PC-9 (cell line): ENCODE measurements at places on chromosomes 6 and 20. TPM values are rescaled to one million over a fixed set of nuclear protein-coding genes. Genes with fewer than 3 reads are reported as not detected.

USP49 gene
- total RNA-seq: 10.9 and 13.9 TPM in 2 replicates

WFDC5 gene
- total RNA-seq: not detected in 2 replicates

RSPO4 gene
- total RNA-seq: not detected in 2 replicates

TLDC2 gene
- total RNA-seq: not detected in 2 replicates

GPR6 gene
- not detected in 2 replicates for total RNA-seq

PTCRA gene
- not detected in 2 replicates for total RNA-seq

SLC32A1 gene
- not detected in 2 replicates for total RNA-seq

OGFR gene
- total RNA-seq: 57.4 and 65.0 TPM in 2 replicates

RWDD2A gene
- 1.8 and 2.1 TPM in 2 replicates for total RNA-seq

POU3F2 gene
- total RNA-seq: not detected in 2 replicates

PHACTR1 gene
- total RNA-seq: not detected in 2 replicates

E2F3 gene
- total RNA-seq: 15.7 and 20.0 TPM in 2 replicates

BTNL2 gene
- not detected in 2 replicates for total RNA-seq

UBD gene
- total RNA-seq: not detected in 2 replicates

CD24 gene
- 93.4 and 145 TPM in 2 replicates for total RNA-seq

BPIFA1 gene
- not detected in 2 replicates for total RNA-seq

HLA-DRB1 gene
- 2.3 and 3.1 TPM in 2 replicates for total RNA-seq

HTR1B gene
- total RNA-seq: not detected in 2 replicates

LGSN gene
- total RNA-seq: not detected in 2 replicates

LIN28B gene
- not detected in 2 replicates for total RNA-seq

SIRPD gene
- 0.37 and 0.53 TPM in 2 replicates for total RNA-seq

AKAP12 gene
- 9.2 and 12.6 TPM in 2 replicates for total RNA-seq
